ENCODE measurements at places on chromosomes 6 and 20.

DNA sequence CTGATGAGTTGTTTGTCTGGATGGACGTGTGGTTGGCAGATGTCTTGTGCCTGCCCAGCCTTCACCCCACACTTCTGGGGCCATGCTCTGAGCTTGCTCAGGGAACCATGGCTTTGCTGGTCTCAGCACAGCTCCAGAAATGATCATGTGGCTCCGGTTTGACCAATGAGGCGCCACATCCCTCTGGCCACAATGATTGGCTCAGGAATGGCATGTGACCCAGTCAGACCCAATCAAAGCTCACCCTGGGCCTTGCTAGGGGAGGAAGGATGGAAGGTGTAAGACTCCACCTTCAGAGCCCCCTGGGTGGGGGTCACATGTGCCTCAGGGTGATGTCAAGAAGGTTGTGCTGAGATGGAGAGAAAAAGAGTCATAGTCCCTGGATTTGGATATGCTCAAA is 281.6 kb upstream of the SULF2 start:
- no peak for DNase-seq

GRCh38 chr6:36779227-36779626 is 60.0 kb downstream of the CPNE5 start:
- DNase-seq = no peak

DNA sequence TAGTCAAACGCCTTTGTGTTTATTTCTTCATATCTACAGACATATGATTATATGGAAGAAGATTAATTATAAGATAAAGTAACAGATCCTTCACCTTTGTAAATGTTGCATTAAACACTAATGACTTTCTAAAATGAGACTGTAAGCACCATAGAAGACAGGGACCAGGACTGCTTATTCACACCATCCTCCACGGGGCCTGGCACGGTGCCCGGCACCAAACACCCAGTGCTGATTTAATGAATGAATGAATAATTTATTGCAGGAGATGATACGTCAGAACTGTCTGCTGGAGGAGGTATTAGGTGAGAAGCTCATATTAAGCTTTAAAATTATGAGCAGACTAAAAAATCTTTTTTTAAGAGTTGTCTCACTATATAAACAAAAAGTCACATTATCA is 88.3 kb downstream of the SLX4IP start:
- DNase-seq = no peak

DNA sequence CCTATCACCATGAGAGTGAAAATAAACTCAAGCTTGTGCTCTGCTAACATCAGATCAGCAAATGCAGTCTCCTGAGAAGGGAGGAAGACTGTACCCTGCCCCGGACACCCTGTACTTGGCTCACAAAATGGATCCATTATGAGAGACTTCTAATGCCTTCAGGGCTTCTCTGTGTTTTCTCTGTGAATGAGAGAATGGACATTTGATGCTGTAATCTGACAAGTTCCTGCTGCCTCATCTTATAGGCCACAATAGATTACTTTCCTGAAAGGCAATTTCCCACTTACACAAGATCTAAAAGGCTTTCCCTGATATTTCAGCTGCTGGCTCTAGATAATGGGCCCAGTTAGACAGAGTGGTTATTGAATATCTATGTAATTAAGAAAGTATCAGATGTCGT is 117.2 kb downstream of the OTOR start:
- DNase-seq = no peak

- no peak for DNase-seq
Measured at GRCh38 chr6:88492241-88492640, 326.1 kb upstream of the CNR1 start.

GRCh38 chr20:47501116-47501481 is 588 bp upstream of the NCOA3 start:
- DNase-seq = no peak

GRCh38 chr20:9535449-9535848 is 21.1 kb downstream of the LAMP5 start:
- DNase-seq = no peak

- DNase-seq = no peak
Measured at GRCh38 chr6:35377002-35377401, 34.6 kb downstream of the PPARD start.

DNA sequence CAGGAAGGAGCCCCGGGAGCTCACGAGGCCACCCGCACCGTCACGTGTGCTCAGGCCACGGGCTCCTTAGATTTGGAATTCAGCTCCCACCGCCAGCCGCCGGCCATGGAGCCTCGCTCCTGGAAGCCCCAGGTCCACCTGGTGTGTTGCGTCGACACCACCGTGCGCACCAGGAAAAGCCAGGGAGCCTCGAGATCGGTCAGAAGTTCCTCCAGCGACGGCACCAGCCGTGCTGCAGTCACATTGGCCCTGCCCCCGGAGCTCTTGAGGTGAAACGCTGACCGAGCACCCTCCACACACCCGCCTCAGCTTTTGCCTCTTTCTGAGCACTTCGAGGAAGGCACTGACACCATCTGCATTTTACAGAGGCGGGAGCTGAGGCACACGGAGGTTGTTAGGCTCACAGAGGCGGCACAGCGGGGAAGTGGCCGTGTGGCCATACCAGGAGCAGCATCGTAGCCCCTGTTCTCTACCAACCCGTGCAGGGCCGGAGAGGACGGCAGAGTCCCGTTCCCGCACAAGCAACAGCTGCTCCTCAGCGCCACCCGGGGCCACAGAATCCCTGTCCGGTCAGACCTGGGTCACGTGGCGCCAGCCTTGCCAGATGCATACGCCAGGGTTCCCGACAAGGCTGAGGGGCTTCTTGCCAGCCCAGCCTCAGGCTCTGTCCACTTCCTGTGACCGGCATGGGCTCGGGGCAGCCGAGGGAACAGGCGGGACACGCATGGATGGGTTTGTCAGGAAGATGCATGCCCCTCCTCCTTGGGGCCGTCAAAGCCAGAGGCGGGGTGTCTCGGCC is 7.6 kb downstream of the NKAIN4 start:
- no peak for DNase-seq

All from T-helper 1 cell (primary cell).